ENCODE measurements at places on chromosomes 1 and 21. TPM values are rescaled to one million over a fixed set of nuclear protein-coding genes. Genes with fewer than 3 reads are reported as not detected.

Gene LINGO4
- total RNA-seq: 0.29 TPM

Gene PM20D1
- total RNA-seq: 0.72 TPM

Gene HLX
- 14.9 TPM for total RNA-seq

Gene SHE
- 48.3 TPM for total RNA-seq

Gene UBE2U
- not detected for total RNA-seq

Gene BNIPL
- total RNA-seq: 5.2 TPM

Gene NPPA
- total RNA-seq: 8.4 TPM

Gene FCRL6
- total RNA-seq: 3.2 TPM

Gene RO60
- total RNA-seq: 73.5 TPM

Gene IFI16
- 98.0 TPM for total RNA-seq

Gene FLG
- not detected for total RNA-seq

Gene SLC35F3
- 0.29 TPM for total RNA-seq

Gene HES2
- total RNA-seq: 5.7 TPM

Gene RYR2
- total RNA-seq: 7.8 TPM

Gene SPATA1
- total RNA-seq: 3.4 TPM

Gene CBR3
- total RNA-seq: 4.1 TPM

Gene NUDT17
- 1.8 TPM for total RNA-seq

Gene MYCL
- total RNA-seq: 3.6 TPM

Gene CORT
- not detected for total RNA-seq

Gene C1orf226
- 7.1 TPM for total RNA-seq

Gene HES3
- not detected for total RNA-seq

Gene TGFB2
- total RNA-seq: 19.8 TPM

Gene PDE4B
- 14.3 TPM for total RNA-seq

Gene ID3
- 242 TPM for total RNA-seq

Gene APP
- total RNA-seq: 480 TPM

Gene FCRL5
- 0.93 TPM for total RNA-seq

Data from upper lobe of right lung (tissue), 1 donor.